Bronchial epithelial cell (primary cell): ENCODE measurements at places on chromosomes 11 and 22. TPM values are rescaled to one million over a fixed set of nuclear protein-coding genes. Genes with fewer than 3 reads are reported as not detected.

The LRP4 gene
- total RNA-seq: 3.3 and 5.0 TPM in 2 replicates

The TOLLIP gene
- 43.4 and 55.0 TPM in 2 replicates for total RNA-seq

The HEPHL1 gene
- 0.26 and 0.51 TPM in 2 replicates for total RNA-seq

The KCNJ1 gene
- total RNA-seq: under 0.01 TPM in 1 of 2 replicates, not detected in the other

The KCNC1 gene
- total RNA-seq: not detected in 2 replicates

The CECR2 gene
- not detected in 2 replicates for total RNA-seq

The CD82 gene
- total RNA-seq: 48.7 and 84.9 TPM in 2 replicates

The KIF18A gene
- total RNA-seq: 0.51 and 0.79 TPM in 2 replicates

The DUSP8 gene
- total RNA-seq: 0.26 and 0.64 TPM in 2 replicates

The OR51B5 gene
- total RNA-seq: not detected in 2 replicates

The EWSR1 gene
- total RNA-seq: 87.1 and 163 TPM in 2 replicates

The APOA1 gene
- total RNA-seq: not detected in 2 replicates

The IGLL5 gene
- total RNA-seq: not detected in 2 replicates

- DNase-seq: no peak
These were observed 76.0 kb downstream of the SC5D start for GRCh38 chr11:121368364-121369240.

DNA sequence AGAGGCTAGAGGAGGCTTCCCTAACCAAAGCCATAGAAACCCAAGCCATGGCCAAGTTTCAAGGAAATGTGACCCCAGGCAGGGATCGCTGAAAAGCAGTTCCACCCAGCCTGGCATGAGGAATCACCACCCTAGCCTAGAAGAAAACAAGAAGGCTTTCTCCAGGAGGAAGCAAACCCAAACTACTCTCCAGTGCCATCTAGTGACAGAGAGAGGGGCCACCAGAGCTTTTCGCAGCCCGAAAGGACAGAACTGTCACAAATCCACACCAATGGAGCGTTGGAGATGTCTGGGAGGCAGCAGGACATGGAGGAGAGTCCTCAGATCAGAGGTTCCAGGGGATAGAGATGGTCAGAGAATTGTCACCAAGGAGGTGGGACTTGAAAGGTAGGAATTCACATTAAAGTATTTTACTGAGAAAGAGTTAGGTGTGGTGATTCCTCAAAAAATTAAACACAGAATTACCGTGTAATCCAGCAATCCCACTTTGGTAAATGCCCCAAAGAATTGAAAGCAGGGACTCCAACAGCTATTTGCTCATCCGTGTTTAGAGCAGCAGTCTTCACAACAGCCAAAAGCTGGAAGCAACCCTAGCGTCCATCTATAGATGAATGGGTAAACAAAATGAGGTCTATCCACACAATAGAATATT is 67.3 kb upstream of the NUP50 start:
- peak; percentile 48 for DNase-seq

GRCh38 chr22:29121124-29121523 is 48.3 kb downstream of the KREMEN1 start:
- DNase-seq: peak; percentile 39

- no peak for DNase-seq
These were observed 10.6 kb downstream of the KCNC1 start for GRCh38 chr11:17745023-17745772.

DNA sequence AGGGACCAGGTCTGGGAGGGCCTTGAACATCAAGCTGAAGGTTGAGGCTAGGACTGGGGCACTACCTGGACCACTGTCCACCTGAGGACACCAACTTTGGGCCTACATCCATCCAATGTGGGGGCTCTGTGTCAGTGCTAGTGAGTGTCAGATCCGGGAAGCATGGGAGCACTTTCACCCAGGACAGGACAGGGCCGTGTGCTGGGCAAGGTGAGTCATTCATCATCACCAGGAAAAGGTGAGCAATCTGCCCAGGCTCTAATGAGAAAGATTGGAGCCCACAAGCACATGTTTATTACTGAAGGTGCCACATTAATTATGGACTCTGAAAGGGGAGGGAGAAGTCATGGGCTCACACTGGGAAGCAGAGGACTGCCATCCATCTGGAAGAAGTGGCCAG is 39.7 kb upstream of the DRD2 start:
- peak; percentile 83 for DNase-seq

- no peak for DNase-seq
These were observed 1.5 kb downstream of the UFD1 start for GRCh38 chr22:19477321-19478044.

GRCh38 chr11:132208477-132209055 is 838.2 kb downstream of the NTM start:
- DNase-seq: no peak

DNA sequence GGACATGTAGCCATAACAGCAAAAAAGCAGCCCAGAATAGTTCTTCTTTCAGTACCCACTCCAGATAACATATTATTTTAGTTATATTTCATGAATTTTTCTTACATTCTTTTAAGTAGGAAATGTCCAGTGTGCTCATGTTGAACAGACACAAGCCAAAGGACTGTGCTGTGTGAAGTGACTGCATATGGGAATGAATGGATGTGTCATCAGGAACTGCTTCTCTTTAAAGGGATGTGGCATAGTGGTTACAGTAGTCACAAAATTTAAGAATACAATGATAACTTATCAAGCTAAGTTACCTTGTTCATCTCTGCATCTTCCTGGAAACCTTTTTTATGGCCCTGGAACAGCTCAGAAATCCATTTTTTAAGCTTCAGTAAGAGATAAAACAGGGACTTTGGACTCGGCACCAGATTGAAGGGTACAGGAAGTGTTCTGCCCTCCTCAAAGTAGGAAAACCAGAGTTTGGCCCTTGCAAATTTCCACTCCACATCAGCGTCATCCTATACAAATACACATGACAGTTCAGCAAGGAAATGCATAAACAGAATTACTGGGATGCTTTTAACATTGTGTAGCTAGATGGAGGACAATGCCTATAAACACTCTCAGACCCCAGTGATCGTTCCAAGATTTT is 112.8 kb downstream of the TRPC6 start:
- peak; percentile 55 for DNase-seq

DNA sequence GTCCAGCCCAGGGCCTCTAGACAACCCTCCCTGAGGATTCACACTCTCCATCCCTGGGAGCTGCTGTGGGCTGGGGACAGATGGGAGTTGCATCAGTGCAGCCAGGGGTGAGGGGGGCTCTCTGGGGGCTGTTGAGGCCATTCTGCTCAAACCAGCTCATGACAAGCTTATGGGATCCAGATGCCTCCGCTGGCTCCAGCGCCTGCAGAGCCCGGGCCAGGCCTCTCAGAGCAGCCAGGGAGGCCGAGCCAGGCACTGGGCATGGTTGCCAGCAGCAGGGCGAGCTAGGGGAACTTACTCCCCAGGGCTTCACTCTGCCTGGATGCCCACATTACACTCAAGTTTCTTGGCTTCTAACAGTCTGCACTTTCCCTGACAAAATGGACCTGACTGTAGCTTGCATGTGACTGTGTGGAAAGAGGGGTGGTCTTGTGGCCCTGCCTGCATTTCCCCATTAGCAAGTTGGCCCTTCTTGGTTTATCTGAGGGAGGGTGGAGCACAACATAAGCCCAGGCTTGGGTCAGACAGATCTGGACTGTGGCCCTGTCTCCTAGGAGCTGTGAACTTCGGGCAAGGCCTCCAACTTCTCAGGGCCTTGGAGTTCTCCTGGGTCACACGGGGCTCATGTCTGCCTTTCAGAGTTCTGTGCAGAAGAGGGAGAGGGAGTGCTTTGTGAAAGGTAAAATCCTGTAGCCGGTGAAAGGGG is 34.5 kb upstream of the CYB5R3 start:
- DNase-seq: no peak

- DNase-seq: no peak
These were observed 5.1 kb downstream of the PHF21A start for GRCh38 chr11:46116007-46116711.

DNA sequence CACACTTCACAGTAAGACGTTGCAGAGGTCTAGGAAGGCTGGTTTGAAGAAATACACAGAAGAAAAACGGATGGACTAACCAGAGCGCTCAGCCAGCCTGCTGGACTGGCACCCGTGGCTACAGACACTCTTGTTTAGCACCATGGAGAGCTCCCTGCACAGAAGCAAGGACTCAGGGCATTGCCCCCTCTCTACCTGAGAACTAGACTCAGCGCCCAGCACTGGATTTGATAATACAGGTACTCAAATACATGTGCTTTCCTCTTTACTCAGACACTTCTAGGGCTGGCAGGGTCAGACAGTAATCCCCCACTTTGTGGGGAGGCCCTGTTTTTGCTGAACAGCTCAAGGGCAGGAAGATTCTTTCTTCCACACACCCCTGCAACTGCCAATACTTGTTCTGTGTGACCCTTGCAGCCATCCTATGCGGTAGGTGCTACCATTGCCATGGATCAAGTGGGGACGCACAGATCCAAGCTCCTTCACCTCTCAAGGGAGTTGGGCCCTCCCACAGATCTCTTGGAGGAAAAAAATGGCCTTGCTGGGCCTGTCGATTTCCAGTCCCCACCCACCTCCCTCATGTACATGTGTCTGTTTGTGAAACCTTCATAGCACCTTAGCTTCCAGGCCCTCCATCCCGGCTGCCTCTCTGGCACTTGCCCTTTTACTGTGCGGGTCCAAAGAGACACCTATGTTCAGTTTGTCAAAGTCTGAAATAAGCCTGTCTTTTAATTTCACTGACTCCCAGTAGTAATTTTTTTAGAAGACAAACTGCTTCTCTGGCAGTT is 5.1 kb upstream of the P2RX6 start:
- peak; percentile 54 for DNase-seq

DNA sequence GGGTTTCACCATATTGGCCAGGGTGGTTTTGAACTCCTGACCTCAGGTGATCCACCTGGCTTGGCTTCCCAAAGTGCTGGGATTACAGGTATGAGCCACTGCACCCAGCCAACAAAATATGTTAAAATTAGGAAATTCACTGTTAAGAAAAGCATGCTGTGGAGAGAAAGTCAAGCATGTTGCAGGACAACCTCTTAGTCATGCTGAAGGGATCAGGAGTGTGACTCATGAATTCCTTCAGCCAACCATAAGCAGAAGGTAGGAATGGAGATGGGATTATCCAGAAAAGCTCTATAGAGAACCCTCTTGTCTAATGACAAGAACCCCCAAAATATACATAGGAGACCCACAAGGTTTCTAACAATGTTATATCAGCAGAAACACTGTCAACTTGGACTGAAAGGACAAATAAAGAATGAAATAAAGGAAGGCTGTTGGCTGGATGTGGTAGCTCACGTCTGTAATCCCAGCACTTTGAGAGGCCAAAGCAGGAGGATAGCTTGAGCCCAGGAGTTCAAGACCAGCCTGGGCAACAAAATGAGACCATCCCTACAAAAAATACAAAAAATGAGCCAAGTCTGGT is 16.0 kb downstream of the MRTFA start:
- peak; percentile 88 for DNase-seq

GRCh38 chr11:20457934-20458680 is 70.6 kb downstream of the PRMT3 start:
- no peak for DNase-seq

DNA sequence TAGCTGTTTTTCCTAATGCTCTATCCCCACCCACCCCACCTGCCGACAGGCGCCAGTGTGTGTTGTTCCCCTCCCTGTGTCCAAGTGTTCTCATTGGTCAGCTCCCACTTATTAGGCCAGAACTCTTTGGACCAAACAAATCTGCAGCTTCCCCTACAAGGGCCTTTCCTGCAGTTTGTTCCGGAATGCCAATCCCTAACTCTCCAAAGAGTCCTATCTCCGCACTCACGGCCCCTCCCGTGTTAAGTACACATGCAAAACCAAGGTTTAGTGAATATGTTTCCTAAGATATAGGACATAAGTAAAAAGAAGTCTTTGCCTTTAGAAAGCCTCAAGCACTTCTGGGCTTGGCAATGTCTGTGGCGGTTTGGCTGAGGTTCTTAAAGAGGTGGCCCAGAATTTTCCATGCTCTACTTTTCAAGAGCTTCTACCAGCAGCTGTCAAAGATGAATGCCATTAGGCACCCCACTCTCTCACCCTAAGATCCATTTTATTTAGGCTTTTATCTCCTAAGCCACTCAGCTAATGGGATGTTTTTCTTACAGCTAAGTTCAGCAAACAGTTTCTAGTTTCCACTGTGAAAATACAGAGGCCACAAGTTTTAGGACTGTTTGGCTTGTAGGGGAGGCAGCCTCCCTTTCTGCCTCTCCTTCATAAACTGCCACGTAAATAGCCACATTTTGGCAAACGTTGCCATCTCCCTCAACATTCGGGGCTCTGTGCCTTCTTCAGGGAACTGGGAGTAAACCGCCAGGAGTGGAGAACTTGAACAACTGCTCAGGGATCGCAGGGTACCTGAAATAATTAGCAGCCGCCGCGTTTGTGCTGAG is 1.6 kb downstream of the CD59 start:
- peak; percentile 59 for DNase-seq

DNA sequence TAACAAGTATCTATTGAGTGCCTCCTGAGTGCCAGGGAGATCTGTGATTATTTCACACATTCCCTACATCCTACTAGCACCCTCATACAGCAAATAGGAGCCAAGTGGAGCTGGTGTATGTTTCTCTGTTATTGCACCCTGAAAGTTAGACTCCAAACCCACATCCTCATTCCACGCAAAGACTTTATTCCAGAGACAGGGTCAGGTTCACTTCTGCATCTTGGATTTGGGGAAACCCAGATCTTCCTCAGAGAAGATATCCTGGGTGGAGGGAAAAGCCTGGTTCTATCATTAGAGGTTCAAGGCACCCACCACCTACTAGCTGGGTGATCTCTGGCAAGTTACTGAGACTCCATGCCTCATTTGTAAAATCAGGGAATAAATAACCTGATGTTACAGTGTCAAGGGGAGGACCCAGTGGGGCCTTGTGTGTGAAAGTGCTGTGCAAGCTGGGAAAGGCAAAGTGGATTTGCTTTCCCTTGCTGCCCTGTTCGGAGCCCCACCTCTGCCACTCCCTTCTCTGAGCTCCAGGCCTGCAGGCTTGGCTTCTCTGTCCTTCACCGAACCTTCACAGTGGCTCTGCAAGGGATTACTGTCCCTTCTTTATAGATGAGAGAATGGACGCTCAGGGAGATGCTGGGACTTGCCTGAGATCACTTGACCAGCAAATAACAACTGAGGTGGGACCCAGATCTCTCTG is 991 bp upstream of the SLCO2B1 start:
- no peak for DNase-seq

DNA sequence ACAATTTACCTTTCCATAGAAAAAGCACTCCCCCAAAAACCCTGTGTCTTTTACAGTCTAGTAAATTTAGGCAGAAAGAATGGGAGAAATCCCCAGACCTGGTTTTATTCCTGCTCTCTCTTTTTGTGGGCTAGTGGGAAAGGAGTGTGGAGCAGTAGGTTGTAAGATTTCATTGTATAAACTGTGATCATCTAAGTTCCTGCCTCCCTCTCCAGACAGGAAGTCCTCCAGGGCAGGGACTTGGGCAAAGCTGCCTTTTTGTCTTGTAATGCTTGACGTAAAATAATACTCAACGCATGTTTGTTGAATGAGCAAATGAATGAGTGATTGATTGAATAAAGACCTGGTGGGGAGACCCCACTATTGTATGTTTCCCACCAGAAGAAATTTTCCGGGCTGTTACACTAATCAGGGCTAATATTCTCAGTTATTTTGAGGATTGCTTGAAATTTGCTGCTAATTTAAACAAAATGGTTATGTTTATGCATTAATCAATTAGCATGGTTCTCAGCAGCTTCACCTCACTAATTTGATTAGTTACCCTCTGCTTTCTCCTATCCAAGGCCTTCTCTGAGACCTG is 36.3 kb downstream of the CSNK2A3 start:
- peak; percentile 49 for DNase-seq

- peak; percentile 97 for DNase-seq
These were observed 465.1 kb downstream of the MN1 start for GRCh38 chr22:27336151-27337090.
